ENCODE measurements at places on chromosomes 12 and 14.

GRCh38 chr14:50030036-50030435, 86.3 kb downstream of the VCPKMT start:
- no peak overlapping the region for H3K27ac ChIP-seq
- H3K4me1 ChIP-seq: peaks cover 6% of the 10 kb centered on the region
- DNase-seq: no peak
- H3K4me3 ChIP-seq: no peak overlapping the region

DNA sequence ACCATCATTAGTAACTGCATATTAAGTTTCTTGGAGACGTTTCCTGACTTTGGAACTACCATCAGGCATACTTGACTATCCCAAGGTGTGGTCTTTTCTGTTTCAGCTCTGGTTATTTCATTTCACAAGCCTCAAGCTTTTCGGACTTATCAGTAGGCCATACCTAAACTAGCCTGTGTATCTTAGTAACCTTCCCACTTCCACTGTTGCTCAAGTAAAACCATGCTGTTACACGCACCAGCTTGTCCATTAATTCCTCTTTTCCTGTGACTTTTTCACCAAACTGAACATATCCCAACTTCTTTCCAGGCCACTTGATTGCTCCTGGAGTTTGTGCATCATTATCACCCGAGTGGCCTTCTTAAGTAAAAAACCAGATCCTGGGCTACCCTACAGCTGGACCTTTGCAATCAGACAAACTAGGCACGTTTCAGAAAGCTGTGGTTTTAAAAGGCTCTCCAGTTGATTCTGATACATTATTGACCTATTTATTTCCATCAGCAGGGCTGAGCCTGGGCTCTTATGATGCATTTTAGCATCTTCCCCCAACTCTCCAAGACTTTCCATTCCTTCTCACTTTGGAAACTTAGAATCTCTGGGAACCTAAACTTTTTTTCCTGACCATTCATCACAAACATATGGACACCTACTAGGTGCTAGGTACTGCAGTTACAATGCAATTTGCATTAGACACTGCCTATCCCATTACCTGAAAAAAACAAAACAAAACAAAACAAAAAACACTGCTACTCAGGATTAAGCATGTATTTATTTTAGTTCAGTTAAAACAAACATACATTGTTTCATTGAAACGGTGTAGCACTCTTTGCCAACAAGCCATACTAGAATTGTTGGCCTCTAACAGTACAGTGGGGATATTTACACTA, 14.9 kb downstream of the SLC38A2 start:
- no peaks in the 10 kb centered on the region for H3K27me3 ChIP-seq
- H3K27ac ChIP-seq: peak overlapping the region; percentile 34
- peaks cover 44% of the 10 kb centered on the region for H3K36me3 ChIP-seq
- no peak overlapping the region for H3K4me3 ChIP-seq
- peaks cover 2% of the 10 kb centered on the region for H3K4me1 ChIP-seq

DNA sequence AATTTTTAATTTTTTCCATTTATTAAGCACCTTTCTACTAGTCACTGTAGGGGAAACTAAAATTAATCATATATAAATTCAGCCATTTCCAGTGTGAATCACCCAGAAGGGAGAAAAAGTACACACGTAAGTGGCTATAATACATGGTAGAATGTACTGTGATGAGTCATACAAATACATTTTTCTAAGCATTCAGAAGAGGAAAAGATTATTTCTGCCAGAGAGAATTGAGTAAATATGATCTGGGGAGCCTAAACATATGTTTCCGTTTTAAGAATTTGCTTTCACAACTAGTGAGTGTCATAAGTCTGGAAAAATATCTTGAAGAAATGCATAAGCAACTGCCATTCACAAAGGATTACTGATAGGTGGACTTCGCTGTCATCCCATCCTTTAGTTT, 102.8 kb downstream of the TGFB3 start:
- H3K36me3 ChIP-seq: peaks cover 8% of the 10 kb centered on the region
- peaks cover 9% of the 10 kb centered on the region for H3K4me1 ChIP-seq
- H3K27me3 ChIP-seq: no peaks in the 10 kb centered on the region
- H3K4me3 ChIP-seq: no peak overlapping the region

DNA sequence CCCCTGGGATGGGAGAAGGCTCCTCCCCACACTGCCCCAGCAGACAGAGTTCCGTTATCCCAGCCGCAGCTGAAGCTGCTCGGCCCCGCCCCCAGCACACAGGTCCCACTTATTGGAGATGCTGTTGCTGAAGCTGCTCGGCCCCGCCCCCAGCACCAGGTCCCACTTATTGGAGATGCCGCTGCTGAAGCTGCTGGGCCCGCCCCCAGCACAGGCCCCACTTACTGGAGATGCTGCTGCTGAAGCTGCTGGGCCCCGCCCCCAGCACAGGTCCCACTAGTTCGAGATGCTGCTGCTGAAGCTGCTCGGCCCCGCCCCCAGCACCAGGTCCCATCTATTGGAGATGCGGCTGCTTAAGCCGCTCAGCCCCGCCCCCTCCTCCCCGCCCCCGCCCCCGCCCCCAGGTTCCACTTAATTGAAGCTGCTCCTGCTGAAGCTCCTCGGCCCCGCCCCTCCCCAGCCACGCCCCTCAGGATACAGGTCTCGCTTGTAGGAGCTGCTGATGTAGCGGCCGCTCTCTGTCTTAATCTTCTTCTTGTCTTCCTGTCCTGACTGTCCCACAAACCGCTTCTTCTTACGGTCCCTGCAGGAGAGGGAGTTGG, 12.0 kb downstream of the CFAP73 start:
- no peak overlapping the region for H3K4me3 ChIP-seq
- H3K4me1 ChIP-seq: peaks cover 23% of the 10 kb centered on the region
- peaks cover 55% of the 10 kb centered on the region for H3K36me3 ChIP-seq
- peak overlapping the region; percentile 76 for H3K27ac ChIP-seq

- H3K4me3 ChIP-seq: no peak overlapping the region
- peaks cover 7% of the 10 kb centered on the region for H3K27me3 ChIP-seq
- no peak overlapping the region for H3K27ac ChIP-seq
- no peaks in the 10 kb centered on the region for H3K36me3 ChIP-seq
- peaks cover 7% of the 10 kb centered on the region for H3K4me1 ChIP-seq
Measured at GRCh38 chr12:50052964-50053363, 4.4 kb upstream of the ASIC1 start.

GRCh38 chr12:89351489-89352241, 636 bp downstream of the DUSP6 start:
- peaks cover 48% of the 10 kb centered on the region for H3K4me1 ChIP-seq
- peak overlapping the region; percentile 94 for H3K4me3 ChIP-seq
- peak overlapping the region; percentile 99 for H3K27ac ChIP-seq
- peaks cover 30% of the 10 kb centered on the region for H3K36me3 ChIP-seq
- no peaks in the 10 kb centered on the region for H3K27me3 ChIP-seq
- DNase-seq: peak; percentile 69

DNA sequence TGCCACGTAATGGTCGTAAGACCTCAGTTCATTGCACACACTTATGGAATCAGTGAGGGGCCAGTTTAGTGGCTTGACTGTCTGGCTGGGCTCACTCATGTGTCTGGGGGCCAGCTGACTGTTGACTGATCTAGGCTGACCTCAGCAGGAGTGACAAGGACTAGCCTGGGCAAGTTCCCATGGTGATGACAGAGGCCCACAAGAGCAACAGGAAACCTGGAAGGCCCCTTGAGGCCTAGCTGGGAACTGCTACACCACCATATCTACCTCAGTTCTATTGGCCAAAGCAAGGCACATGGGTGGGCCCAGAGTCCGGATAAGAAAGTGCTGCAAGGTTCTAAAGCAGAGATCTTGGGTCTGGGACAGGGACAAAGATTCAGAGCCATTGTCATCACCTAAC, 21.3 kb upstream of the RFLNA start:
- no peaks in the 10 kb centered on the region for H3K36me3 ChIP-seq
- peak; percentile 59 for DNase-seq
- no peaks in the 10 kb centered on the region for H3K27me3 ChIP-seq
- no peak overlapping the region for H3K27ac ChIP-seq

DNA sequence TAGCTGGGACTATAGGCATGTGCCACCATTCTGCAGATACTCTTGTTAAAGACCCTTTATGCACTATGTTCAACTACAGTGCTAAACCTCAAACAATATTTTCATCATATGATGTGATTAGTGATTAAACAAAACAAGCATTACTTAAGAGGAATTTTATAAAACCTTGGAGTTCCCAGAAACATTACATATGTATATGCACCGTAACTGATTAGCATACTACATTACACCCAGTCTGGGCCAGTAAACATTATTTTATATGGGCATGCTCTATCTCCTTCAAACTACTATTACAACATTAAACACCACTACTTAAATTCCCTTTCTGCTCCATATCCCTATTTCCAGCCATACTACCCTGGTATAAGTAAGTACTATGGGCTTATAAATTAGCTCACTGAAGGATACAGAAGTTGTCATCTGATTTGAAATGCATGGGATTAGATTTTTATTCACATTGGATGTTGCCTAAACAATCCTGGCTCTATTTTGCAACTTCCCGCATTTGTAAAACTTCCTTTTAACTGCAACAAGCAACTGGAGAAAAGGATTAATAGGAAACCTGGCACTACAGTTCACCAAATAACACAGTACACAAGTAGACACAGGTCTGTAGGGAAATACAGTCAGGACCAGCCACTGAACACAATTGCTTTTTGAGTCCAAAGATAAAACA, 205.8 kb downstream of the MED13L start:
- H3K4me3 ChIP-seq: no peak overlapping the region
- DNase-seq: no peak
- H3K27ac ChIP-seq: no peak overlapping the region
- H3K27me3 ChIP-seq: no peaks in the 10 kb centered on the region

DNA sequence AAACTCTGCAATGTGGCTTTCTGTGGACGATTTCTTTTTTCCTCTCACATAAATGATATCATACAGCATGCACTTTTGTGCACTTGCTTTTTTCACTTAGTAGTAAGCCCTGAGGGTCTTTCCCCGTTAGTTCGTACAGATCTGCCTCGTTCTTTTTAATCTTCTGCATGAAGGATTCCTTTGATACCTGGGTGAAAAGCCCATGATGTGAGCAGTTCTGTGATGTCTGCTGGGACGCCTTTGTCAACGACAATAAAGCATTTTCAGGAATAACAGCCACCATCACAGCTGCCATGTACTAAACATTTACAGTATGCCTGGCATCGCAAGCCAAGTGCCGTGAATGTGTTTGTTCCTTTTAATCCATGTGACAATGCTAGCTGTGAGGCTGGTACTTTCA, 99.2 kb downstream of the KSR2 start:
- no peaks in the 10 kb centered on the region for H3K27me3 ChIP-seq
- no peak overlapping the region for H3K27ac ChIP-seq
- DNase-seq: no peak
- H3K4me1 ChIP-seq: no peaks in the 10 kb centered on the region

DNA sequence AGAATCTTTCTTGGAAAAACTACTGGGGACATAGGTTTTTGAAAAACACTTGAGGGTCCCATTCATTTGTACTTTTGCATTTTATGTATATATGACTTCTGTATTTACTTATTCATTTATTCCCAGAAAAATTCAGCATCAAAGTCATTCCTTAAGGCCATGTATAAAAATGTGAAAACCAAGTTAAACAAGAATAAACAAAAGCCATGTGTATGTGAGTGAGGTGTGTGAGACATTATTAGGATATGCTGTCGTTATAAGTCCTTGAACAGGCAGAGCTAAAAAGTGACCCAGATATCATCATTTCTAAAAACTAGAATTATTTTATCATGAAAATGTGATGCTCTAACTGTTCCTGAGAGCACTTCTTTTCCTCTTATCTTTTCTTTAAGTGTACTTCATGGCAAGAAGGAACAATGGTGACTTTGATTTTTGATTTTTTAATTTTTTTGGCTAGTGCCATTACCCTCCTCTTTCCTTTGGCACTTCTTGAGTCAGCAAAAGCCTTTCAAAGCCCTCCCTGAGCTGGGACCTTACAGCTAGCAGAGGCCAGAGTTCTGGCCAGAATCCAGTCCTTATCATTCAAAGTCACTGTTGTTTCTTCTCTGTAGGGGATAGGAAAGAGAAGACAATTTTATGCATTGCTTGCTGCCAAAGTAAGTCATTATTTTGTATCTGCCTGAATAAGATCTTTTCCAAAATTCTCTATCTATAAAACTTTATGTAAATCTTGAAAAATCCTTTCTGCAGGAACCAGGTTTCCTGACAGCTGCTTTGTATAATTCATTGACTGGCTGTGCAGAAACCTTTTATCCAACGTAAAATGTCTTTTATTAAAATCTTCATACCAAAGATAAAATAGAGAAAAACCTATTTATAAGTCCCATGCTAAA, 419.7 kb upstream of the PRICKLE1 start:
- H3K36me3 ChIP-seq: no peaks in the 10 kb centered on the region
- H3K4me3 ChIP-seq: no peak overlapping the region
- no peaks in the 10 kb centered on the region for H3K27me3 ChIP-seq
- peak; percentile 11 for DNase-seq
- H3K4me1 ChIP-seq: no peaks in the 10 kb centered on the region
- H3K27ac ChIP-seq: no peak overlapping the region

- no peaks in the 10 kb centered on the region for H3K4me1 ChIP-seq
- H3K36me3 ChIP-seq: no peaks in the 10 kb centered on the region
- H3K27me3 ChIP-seq: no peaks in the 10 kb centered on the region
- H3K4me3 ChIP-seq: no peak overlapping the region
- H3K27ac ChIP-seq: no peak overlapping the region
Measured at GRCh38 chr12:63294327-63294632, 143.3 kb upstream of the AVPR1A start.

- H3K4me1 ChIP-seq: no peaks in the 10 kb centered on the region
- DNase-seq: no peak
- H3K4me3 ChIP-seq: no peak overlapping the region
Measured at GRCh38 chr14:34502001-34502400, 37.5 kb downstream of the EAPP start.

GRCh38 chr12:130571089-130571488, 145.0 kb downstream of the RIMBP2 start:
- no peaks in the 10 kb centered on the region for H3K27me3 ChIP-seq
- no peaks in the 10 kb centered on the region for H3K4me1 ChIP-seq
- peak overlapping the region; percentile 31 for H3K27ac ChIP-seq
- no peak for DNase-seq
- no peak overlapping the region for H3K4me3 ChIP-seq

DNA sequence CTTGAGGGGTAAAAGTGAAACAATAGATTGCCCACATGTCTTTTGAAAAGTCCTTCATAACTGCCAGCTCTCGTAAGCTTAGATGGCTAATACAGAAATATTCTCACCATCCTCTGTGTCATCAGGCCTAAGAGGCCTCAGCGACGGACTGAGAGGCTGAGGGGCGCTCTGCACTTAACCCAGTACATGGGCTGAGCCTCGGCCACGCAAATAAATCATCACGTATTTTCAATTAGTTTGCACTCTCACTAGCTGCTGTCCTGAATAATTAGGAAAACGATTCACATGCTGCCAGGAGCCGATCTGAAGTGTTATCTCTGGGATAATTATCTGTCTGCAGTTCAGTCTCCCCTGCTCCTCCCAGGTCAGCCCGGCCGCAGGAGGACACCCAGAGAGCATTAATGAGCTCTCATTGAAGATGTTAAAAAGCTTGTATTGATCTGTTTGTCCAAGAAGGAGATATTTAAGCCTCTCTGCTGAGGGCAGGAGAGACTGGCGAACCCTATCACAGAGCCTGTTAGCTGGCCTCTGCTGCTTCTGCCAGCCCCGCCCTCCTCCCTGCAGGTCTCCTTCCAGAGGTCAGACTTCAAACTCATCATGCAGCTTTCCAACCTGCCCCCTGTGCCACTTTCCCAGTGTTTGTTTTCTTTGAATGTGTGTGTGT, 1051.3 kb downstream of the VRK1 start:
- no peaks in the 10 kb centered on the region for H3K4me1 ChIP-seq
- H3K27me3 ChIP-seq: no peaks in the 10 kb centered on the region
- no peak overlapping the region for H3K27ac ChIP-seq
- DNase-seq: no peak

Data from SK-N-SH (cell line).